HCT116 (cell line): ENCODE measurements at places on chromosomes 7 and 10.

GRCh38 chr10:110876000-110876399, 4.3 kb downstream of the PDCD4 start:
- H3K27me3 ChIP-seq = no peaks in the 10 kb centered on the region
- peaks cover 14% of the 10 kb centered on the region; the same call in 1 of the 2 replicates for H3K4me1 ChIP-seq
- 0 out of 2 replicates have a peak, but pooled peaks cover 2% of the 10 kb centered on the region for H3K36me3 ChIP-seq
- no peak overlapping the region for H3K4me3 ChIP-seq
- no peak overlapping the region for H3K27ac ChIP-seq
- DNase-seq = no peak

GRCh38 chr7:46568420-46569132, 647.5 kb upstream of the IGFBP3 start:
- H3K27me3 ChIP-seq = no peaks in the 10 kb centered on the region
- H3K27ac ChIP-seq = peak overlapping the region; percentile 45; the same call in 1 of the 2 replicates
- H3K36me3 ChIP-seq = no peaks in the 10 kb centered on the region
- peaks cover 17% of the 10 kb centered on the region for H3K4me1 ChIP-seq

- peak within 1 kb of the TSS; percentile 44 for H3K4me3 ChIP-seq
- H3K4me1 ChIP-seq = peaks cover 25% of the 10 kb centered on the region
- peak; percentile 40 for DNase-seq
- H3K36me3 ChIP-seq = no peaks in the 10 kb centered on the region
- no peaks in the 10 kb centered on the region for H3K27me3 ChIP-seq
These were observed at the start of gene PTPRE for GRCh38 chr10:127906548-127907377. Gene PTPRE (plus strand): TSS chr10:127907103. CDS start chr10:128040882, 133,779 bp downstream.

GRCh38 chr7:129222064-129222463, 2.8 kb upstream of the AHCYL2 start:
- peaks cover 9% of the 10 kb centered on the region; the same call in 1 of the 2 replicates for H3K4me1 ChIP-seq
- H3K4me3 ChIP-seq = no peak overlapping the region
- no peak overlapping the region for H3K27ac ChIP-seq
- no peaks in the 10 kb centered on the region for H3K36me3 ChIP-seq
- no peak for DNase-seq

GRCh38 chr10:126061526-126061925, 165.2 kb downstream of the FANK1 start:
- H3K36me3 ChIP-seq = no peaks in the 10 kb centered on the region
- H3K4me3 ChIP-seq = no peak overlapping the region
- no peak overlapping the region for H3K27ac ChIP-seq
- H3K27me3 ChIP-seq = peaks cover 63% of the 10 kb centered on the region
- DNase-seq = no peak
- H3K4me1 ChIP-seq = peaks cover 17% of the 10 kb centered on the region

- H3K4me3 ChIP-seq = no peak overlapping the region
- H3K27ac ChIP-seq = no peak overlapping the region
- no peak for DNase-seq
- no peaks in the 10 kb centered on the region for H3K27me3 ChIP-seq
- H3K36me3 ChIP-seq = peaks cover 3% of the 10 kb centered on the region; the same call in 1 of the 2 replicates
These were observed 15.1 kb downstream of the WAPL start for GRCh38 chr10:86506499-86506898.

GRCh38 chr10:102831322-102832071, 5.7 kb downstream of the CYP17A1 start:
- DNase-seq = no peak
- no peak overlapping the region for H3K4me3 ChIP-seq
- H3K4me1 ChIP-seq = no peaks in the 10 kb centered on the region; the same call in 1 of the 2 replicates
- H3K27ac ChIP-seq = no peak overlapping the region
- no peaks in the 10 kb centered on the region; the same call in 1 of the 2 replicates for H3K27me3 ChIP-seq

- no peaks in the 10 kb centered on the region for H3K27me3 ChIP-seq
- no peaks in the 10 kb centered on the region for H3K4me1 ChIP-seq
- no peak overlapping the region for H3K4me3 ChIP-seq
- no peak overlapping the region for H3K27ac ChIP-seq
These were observed 150.4 kb downstream of the TAX1BP1 start for GRCh38 chr7:27890205-27890849.

DNA sequence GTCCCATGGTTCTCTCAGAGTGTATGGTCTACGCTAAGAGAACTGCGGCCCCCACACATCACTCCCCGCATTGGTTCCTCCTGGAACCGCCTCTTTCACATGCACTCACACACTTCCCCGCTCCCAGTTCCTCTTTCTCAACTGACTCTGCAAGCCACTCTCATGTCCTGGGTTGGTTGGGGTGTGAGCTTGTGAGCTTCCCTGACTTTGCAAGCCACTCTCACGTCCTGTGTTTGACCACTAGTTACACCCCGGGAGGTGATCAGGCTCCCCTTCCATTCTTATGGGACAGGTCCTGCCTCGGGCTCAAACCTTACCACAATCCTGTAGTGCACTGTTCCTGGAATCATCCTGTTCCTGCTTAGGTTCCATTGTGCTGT, 105.0 kb downstream of the TRIM24 start:
- H3K4me1 ChIP-seq = no peaks in the 10 kb centered on the region
- H3K36me3 ChIP-seq = peaks cover 7% of the 10 kb centered on the region; the same call in 1 of the 2 replicates
- no peak overlapping the region for H3K4me3 ChIP-seq
- H3K27ac ChIP-seq = no peak overlapping the region
- no peaks in the 10 kb centered on the region for H3K27me3 ChIP-seq

GRCh38 chr7:30648744-30649540, 33.3 kb downstream of the CRHR2 start:
- DNase-seq = no peak
- no peaks in the 10 kb centered on the region for H3K4me1 ChIP-seq
- no peak overlapping the region for H3K27ac ChIP-seq
- H3K27me3 ChIP-seq = no peaks in the 10 kb centered on the region

- peak overlapping the region; percentile 83 for H3K4me3 ChIP-seq
- DNase-seq = no peak
- peak overlapping the region; percentile 62 for H3K27ac ChIP-seq
- H3K36me3 ChIP-seq = no peaks in the 10 kb centered on the region
- H3K4me1 ChIP-seq = peaks cover 28% of the 10 kb centered on the region
These were observed 613 bp downstream of the MAPK8 start for GRCh38 chr10:48306870-48307710.

DNA sequence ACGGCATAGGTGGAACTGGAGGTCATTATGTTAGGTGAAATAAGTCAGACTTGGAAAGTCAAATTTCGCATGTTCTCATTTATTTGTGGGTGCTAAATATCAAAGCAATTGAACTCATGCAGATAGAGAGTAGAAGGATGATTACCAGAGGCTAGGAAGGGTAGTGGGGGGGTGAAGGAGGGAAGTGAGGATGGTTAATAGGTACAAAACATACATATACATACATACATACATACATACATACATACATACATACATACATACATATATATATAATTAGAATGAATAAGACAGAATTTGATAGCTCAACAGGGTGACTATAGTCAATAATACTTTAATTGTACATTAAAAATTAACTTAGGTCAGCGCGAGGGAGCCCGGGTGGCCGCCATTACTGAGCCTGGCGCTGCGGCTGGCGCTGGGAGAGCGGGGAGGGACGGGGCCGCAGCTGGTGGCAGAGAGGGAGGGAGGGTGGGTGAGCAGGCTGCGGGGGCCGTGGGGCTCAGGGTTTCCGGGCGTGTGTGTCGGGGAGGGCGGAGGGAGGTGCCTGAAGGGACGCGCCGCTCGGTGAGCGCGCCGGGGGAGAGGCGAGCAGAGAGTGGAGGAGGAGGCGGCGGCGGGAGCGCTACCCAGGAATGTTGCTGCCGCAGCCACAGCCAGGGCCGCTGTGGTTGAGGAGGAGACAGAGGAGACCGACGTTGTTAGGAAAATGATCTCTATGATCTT, 85.8 kb upstream of the EGFR start:
- no peak overlapping the region for H3K27ac ChIP-seq
- no peaks in the 10 kb centered on the region for H3K36me3 ChIP-seq
- peak overlapping the region; percentile 54 for H3K4me3 ChIP-seq
- no peaks in the 10 kb centered on the region for H3K4me1 ChIP-seq

DNA sequence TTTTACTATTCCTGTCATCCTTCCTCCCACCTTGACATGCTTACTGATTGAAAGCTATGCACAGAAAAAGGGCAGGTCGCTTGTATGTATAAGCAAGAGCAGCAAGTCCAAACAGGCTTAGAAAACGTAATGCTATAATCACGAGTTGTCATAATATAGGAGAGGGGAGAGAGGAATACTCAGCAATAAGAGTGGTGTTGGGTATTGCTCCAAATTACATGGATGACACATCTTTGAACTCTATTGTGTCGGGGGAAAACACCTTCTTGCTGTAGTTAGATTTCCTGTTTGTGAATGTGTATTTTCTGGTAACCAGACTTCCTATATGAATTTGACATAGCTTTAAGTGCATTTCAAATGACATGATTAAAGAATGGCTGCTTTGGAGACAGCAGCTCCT, 7.5 kb downstream of the MET start:
- no peaks in the 10 kb centered on the region for H3K27me3 ChIP-seq
- H3K36me3 ChIP-seq = peaks cover 22% of the 10 kb centered on the region; the same call in 1 of the 2 replicates
- H3K4me3 ChIP-seq = no peak overlapping the region
- H3K4me1 ChIP-seq = peaks cover 95% of the 10 kb centered on the region

GRCh38 chr7:140079121-140079536, 16.4 kb upstream of the PARP12 start:
- H3K27ac ChIP-seq = no peak overlapping the region
- H3K4me3 ChIP-seq = no peak overlapping the region
- H3K27me3 ChIP-seq = no peaks in the 10 kb centered on the region
- no peaks in the 10 kb centered on the region for H3K36me3 ChIP-seq
- H3K4me1 ChIP-seq = peaks cover 7% of the 10 kb centered on the region; the same call in 1 of the 2 replicates
- DNase-seq = no peak

DNA sequence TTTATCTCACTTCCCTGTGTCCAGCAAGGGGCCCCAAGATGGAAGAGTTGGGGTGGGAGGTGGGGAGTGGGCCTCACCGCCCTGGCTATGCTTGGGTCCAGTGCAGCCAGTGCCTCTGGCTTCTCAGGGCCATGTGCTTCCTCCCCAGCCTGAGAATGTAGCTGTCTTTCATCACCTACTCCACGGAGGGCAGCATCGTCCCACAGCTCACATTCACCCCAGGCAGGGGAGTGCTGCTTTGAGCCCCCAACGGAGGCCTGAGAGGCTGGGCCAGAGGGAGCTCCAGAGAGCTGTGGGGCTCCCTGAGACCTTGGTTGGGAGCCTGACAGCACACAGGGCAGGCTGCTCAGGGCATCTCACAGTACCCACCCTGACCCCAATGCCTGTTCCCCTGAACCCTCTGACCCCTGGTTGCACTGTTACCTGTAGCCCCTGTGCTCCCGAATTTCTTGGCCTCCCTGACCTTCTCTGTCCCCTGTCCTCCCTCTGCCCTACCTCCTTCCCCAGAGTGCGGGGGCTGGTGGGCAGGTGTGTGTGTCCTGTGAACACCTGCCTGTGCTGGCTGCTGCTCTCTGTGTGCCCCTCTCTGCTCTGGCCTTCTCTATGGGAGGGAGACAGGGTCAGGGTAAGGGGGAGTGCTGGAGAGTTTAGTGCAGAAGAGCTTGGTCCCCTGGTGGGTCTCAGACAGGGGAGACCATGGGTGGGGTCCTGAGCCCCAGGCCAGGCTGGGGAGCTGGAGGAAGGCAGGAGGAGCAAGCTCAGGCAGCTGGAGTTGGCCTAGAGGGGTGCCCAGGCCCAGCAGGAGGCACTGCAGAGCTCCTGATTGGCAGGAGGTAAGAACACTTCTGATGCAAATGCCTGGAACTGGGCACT, 19.6 kb upstream of the ZNF488 start:
- H3K36me3 ChIP-seq = no peaks in the 10 kb centered on the region
- no peaks in the 10 kb centered on the region for H3K27me3 ChIP-seq
- H3K4me3 ChIP-seq = peak overlapping the region; percentile 39; the same call in 1 of the 2 replicates
- peak overlapping the region; percentile 89 for H3K27ac ChIP-seq
